AG04450 (cell line): ENCODE measurements at places on chromosomes 4 and X. TPM values are rescaled to one million over a fixed set of nuclear protein-coding genes. Genes with fewer than 3 reads are reported as not detected.

Gene ETDA
- polyA plus RNA-seq: not detected in 2 replicates

Gene NPY5R
- polyA plus RNA-seq: not detected in 2 replicates

Gene IRAK1
- polyA plus RNA-seq: 31.6 and 36.7 TPM in 2 replicates

Gene HS3ST1
- 0.01 and 0.09 TPM in 2 replicates for polyA plus RNA-seq

Gene OPRPN
- not detected in 2 replicates for polyA plus RNA-seq

Gene C4orf36
- polyA plus RNA-seq: 1.2 and 1.3 TPM in 2 replicates

Gene NWD2
- not detected in 2 replicates for polyA plus RNA-seq

Gene BRS3
- polyA plus RNA-seq: not detected in 2 replicates

DNA sequence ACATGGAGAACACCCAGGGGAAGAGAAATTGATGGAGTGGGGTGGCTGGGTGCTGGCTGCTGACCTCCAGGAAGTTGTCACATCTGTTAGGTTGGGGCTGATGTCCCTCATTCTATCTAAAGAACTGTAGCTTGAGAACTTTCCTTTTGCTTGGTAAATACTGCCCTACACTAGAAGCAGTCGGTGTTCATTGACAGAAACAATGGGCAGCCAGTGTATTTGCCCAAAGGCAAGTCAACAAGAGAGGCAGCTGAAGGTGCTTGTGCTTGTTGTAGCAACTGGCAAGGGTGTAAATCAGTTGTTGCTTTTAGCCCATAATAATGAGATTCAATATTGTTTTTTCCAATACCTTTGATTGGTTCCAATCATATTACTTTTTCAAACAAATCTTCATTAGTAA, 956 bp downstream of the TMEM154 start:
- no peak for DNase-seq

DNA sequence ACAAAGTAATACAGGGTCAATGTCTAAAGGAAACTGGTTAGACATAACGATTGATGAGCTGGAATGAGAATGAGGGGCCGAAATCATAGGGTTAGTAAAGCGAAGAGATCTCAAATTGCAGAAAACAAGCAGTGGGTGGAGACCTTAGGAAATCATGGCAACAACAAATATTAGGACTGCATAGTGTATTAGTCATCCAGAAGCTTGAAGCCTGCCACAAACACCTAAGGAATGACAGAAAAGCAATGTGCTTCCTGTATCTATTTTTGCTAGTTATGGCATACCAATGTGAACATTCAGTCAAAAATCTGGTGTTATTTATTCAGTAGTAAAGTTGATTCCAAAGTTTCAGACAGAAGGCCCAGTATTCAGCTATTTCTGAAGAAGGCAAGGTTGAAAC, 410.9 kb upstream of the CT83 start:
- no peak for DNase-seq

DNA sequence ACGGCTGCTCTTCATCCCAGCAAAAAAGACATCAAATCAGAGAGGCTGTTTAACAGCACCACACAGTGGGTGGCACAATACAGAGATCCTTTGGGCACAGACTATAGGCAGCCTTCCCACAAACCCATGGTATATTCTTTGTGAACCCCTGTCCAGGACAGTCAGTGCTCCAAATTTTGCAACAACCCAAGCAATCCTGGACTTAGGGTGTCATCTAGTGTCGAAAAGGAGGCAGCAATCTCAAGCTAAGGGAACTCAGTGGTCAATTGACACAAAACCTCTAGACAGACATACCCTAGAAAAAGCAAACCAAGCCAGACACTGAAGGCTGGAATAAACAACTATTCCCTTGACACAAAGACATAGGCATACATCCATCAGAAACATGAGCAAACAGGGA, 137.4 kb downstream of the BMP15 start:
- no peak for DNase-seq

GRCh38 chr4:154732669-154733068, 11.1 kb upstream of the LRAT start:
- DNase-seq: no peak

DNA sequence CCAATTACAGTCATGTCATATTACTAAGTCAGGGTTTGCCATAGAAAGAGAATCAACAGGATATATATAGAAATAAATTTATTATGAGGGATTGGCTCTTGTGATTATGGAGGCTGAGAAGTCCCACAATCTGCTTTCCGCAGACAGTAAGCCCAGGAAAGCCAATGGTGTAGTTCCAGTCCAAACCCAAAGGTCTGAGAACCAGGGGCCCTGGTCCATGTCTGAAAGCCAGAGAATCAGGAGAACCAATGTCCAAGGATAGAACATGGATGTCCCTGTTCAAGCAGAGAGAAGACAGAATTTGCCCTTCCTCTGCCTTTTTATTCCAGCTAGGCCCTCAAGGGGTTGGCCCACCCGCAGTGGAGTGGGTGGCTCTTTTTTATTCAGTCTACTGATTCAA, 25.6 kb downstream of the FABP2 start:
- no peak for DNase-seq

DNA sequence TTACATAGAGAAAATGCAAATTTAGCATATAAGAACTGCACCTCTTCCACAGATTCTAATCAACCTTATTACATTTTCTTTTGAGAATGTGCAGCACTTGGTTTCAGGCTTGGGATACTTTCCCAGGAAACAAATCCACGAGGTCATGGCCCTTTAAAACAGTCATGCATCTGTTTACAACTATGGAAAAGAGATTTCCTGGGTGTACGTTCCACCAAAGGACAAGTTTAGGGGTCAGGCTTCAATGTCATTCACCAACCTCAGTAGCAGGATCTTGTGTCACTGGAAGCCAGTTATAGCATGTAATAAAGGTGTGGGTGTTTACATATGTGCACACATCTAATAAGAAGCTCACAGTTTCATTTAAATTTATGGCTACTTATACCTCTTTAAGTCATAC, 30.7 kb downstream of the EREG start:
- DNase-seq: no peak

DNA sequence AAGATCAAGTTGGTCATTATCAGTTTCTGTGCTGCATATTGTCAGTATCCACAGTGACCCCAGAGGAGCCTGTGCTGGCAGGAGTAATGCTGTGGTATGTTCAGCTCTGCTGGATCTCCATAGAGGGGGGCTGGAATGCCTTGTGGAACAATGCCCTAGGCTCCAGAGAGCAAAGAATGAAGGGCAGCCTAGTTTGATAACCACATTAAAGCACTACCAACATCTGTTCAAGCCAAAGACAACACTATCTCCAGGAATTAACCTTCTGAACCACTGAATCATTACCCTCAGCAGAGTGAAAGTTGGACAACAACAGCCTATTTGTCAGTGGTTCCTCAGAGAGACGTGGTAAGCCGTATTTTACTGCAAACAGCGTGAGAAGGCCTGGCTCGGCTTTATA, 192.3 kb upstream of the CXorf66 start:
- DNase-seq: no peak

DNA sequence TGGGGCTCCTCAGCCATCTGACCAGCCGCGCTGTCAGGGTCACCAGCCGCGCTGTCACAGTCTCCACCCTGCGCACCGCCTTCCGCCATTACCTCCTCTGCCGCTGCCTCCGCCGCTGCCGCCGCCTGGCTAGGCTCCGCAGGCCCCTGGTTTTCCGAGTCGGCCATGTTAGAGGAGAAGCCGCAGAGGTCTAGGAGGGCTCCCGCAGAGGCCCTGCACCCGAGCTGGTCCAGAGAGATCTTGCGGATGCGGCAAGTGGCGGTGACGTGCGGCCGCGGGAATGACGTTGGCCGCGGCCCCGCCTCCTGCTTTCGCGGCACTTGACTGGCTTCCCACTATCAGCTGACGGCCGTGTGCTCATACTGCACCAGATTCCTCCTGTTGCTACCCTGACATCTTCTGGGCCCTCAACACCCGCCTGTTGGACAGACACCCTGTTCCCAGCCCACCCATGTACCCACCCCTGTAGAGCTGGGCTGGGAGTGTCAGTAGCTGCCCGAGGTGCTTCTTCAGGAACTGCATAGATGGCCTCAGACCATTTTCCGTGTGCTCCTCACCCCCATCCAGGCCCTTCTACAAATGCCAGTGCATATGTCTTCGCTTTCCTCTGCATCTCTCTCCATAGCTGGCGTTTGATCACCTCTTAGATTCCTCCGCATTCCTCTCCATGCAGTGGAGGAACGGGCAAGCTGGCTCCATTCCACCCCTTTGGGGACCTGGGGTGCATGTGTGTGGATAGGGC, at the start of gene NAP1L5:
NAP1L5 (minus strand) TSS at position 242 of the 742 bp plus-strand sequence; CDS start at position 167, 75 bp downstream.
- DNase-seq: no peak

GRCh38 chrX:13932416-13932815, 97.3 kb downstream of the GEMIN8 start:
- no peak for DNase-seq

GRCh38 chr4:130659320-130659719, 1563.4 kb downstream of the C4orf33 start:
- no peak for DNase-seq
